Dorsolateral prefrontal cortex (tissue), 122 donors: ENCODE measurements at places on chromosomes 3 and 15. TPM values are rescaled to one million over a fixed set of nuclear protein-coding genes. Genes with fewer than 3 reads are reported as not detected.

SI gene
- total RNA-seq, result not detected

CFAP44 gene
- total RNA-seq, result 28.4 TPM

UTS2B gene
- 1.1 TPM for total RNA-seq

TF gene
- 2,024 TPM for total RNA-seq

GREM1 gene
- total RNA-seq, result 8.4 TPM

SPTBN5 gene
- 3.9 TPM for total RNA-seq

IMPG2 gene
- 0.74 TPM for total RNA-seq

ARHGEF26 gene
- total RNA-seq, result 13.7 TPM

GOLGA6D gene
- total RNA-seq, result 0.18 TPM

FHIT gene
- total RNA-seq, result 55.9 TPM

SLC12A1 gene
- total RNA-seq, result 2.6 TPM

C3orf49 gene
- not detected for total RNA-seq

PLSCR2 gene
- total RNA-seq, result not detected

LTK gene
- total RNA-seq, result 3.2 TPM

GRCh38 chr3:18648868-18649462 lies 223.8 kb upstream of the SATB1 start:
- no peak for DNase-seq

GRCh38 chr15:49953421-49953820 lies 165.6 kb downstream of the ATP8B4 start:
- no peak for DNase-seq

DNA sequence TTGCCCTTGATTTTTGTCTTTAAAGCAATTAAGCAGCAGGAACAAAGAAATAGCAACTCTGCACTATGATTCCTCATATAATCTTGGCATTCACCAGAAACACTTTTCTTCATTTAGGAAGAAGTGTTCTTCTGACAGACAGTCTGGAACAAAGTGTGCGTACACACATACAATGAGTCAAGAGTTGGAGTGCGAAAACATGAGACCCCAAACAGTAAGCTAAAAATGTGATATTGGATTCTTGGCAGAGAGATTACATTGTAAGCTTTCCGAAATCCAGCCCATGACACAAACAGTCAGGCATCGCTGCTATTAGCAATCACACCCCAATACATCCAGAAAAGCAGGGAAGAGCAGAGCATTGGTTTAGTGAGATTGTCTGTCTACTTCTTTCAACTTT lies 306.7 kb upstream of the TBC1D5 start:
- no peak for DNase-seq

- no peak for DNase-seq
These were observed 928.0 kb upstream of the ALCAM start for GRCh38 chr3:104438706-104439105.

DNA sequence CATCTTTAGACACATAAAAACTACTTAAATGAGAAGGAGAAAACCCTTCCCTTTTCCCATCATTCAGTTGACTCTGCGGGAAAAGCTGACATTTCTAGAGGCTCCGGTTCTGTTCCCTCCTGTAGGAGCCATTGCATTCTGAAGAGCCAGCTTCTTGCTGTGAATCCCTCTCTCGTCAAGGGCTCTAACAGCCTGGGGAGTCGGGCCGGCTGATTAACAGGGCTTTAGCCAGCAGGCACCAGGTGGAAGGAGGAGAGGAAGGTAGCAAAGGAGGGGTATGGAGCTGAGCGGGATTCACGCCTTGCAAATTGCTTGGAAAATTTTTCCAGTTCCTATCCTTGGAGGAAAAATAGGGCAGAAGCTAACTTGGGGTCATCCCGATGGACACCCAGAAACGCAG lies 108.3 kb upstream of the UBE2E1 start:
- no peak for DNase-seq

DNA sequence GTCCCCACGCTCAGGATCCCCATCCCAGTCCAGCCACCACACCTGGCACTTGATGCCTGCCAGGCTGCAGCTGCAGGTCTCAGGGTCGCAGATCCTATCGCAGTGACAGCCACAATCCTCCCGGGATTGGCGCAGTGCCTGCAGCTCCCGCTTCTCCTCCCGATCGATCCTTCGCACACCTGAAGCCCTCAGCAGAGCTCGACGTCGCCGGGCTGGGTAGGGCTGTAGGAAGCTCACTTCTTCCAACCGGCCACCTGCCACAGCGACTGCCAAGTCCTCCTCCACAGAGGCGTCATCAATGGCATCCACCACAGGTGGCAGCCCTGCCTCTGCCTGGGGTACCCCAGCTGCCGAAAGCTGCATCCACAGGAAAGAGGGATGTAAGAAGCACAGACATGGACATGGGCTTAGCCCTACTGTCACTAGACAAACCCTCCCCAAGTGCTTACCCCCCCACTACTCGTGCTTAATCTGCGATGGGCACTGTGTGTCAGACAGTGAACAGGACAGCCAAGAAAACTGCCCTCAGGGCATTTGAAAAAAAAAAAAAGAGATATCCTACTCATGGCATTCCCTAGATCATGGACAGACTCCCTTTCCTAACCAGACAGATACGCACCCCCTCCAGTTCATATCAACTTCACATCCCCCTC lies 9.2 kb downstream of the CSRNP1 start:
- DNase-seq, result no peak

GRCh38 chr3:58217209-58217811 lies 6.5 kb upstream of the DNASE1L3 start:
- peak; percentile 79 for DNase-seq

- DNase-seq, result no peak
These were observed 85.9 kb downstream of the AQP9 start for GRCh38 chr15:58224068-58224467.

GRCh38 chr3:35263477-35263876 lies 375.8 kb upstream of the ARPP21 start:
- no peak for DNase-seq

GRCh38 chr15:95304947-95305400 lies 1025.5 kb upstream of the NR2F2 start:
- DNase-seq, result no peak

DNA sequence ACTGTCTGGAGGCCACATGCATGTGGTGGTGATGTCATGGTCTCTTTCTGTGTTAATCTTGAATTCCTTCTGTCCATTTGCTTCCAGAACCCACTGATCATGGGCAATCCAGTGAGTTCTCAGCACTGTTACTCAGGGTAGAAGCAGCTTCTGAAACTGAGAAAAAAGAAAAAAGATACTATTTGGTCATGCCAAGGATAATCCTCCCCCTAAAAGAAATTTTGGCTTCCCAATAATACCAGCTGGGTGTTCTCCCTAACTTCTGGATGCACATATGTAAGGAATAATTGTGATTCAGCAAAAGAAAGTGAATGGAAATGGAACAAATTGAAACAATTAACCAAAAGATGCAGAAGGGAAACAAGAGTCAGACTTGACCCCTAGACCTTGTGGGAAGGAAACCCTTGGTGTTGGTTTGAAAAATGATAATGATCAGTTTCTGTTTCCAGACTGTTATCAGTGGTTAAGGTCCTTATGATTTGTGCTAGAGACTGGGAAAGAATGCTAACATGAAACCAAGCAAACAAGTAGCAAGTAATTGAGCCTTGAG lies 92.3 kb downstream of the RBMS3 start:
- DNase-seq, result no peak

DNA sequence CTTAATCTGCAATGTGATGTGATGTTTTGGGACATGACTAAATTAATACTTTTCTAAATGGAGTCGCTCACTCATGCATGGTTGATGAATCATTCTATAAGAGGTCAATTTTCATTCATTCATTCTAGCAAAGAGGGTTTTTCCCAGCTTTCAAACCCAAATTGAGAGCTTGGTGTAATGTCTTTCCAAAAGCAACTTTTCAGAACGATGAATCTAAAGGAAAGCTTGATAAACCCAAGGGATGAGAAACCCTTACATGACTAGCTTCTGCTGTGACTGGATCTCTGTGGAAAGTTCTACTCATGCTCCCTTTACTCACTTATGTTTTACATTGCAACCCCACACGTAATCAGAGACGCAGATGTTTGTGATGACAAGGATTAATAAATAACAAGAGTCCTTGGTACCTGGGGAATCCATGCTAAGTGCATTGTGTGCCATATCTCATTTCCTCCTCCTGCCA lies 47.7 kb downstream of the PDZRN3 start:
- DNase-seq, result no peak

- no peak for DNase-seq
These were observed 43.3 kb downstream of the ZNF106 start for GRCh38 chr15:42447599-42447998.

DNA sequence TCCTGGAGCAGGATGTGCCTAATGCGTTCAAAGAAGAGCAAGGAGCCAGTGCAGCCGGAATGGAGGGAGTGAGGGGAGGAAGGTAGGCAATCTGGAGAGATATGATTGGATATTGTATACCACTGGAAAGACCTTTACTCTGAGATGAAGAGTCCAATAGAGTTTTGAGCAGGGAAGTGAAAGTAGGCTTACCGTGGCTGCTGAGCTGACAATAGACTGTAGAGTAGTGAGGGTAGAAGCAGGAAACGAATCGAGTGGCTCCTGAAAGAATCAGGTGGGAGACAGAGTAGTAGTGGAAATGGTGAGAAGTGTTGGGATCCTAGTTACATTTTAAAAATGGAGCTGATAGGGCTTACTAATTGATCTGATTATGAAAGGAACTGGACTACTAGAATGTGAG lies 51.8 kb upstream of the NUDT16 start:
- DNase-seq, result no peak

- no peak for DNase-seq
These were observed 45.0 kb upstream of the TKT start for GRCh38 chr3:53300826-53301225.

- no peak for DNase-seq
These were observed 1.1 kb downstream of the GASK1A start for GRCh38 chr3:42980209-42980608.

DNA sequence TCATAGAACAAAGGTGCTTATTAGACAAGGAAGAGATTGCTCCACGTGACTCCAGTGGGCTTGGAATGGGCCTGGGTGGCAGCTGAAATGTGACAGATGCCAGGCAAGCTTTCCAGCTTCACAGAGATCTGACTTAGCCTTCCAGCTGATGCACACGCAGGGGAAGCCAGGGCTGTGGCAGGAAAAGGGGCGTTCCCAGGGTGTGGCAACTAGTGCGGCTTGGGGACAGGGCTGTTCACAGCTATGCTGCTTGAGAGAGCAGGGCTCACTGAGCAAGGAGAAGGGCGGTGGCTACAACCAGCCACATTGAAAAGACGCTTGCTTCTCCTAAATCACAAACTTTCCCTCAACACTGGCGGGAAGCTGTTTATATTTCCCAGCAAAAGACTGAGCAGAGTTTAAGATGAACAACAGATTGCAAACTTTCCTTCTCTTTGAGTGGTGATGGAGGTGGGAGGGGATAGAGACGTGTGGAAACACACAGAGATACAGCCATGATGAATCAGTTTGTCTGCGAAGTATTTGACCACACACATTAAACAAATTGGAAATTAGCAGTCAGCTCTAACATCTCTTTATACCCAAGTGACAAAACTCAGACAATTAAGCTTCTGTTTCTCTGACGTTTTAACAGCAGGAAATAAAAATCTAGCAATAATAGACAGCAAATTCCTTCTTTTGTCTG lies 127.5 kb downstream of the BDH1 start:
- no peak for DNase-seq

- no peak for DNase-seq
These were observed 561.9 kb upstream of the TGFBR2 start for GRCh38 chr3:30044515-30044914.

DNA sequence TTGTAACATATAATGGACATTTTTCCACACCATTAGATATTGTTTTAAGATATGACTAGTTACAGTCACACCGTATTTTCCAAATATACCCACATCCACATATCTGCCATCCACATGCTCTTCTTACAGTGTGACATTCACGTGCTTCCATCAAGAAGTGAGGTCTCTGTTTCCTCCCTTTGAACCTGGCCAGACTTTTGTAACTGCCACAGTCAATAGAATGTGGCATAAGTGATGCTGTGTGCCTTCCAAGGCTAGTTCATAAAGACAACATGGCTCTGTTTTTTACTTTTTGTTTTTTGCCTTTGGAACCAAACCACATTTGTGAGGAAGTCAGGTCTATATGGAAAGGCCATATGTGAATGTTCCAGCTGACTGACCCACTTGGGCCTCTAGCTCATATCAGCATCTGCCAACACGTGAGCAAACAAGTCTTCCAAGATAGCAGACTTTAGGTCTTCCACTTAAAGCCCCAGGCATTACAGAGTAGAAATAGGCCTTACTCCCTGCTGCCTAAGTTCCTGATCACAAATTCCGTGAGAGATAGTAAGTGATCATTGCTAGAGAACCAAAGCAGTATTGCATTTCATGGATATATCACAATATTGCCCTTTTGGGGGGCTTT lies 27.1 kb downstream of the EIF1B start:
- no peak for DNase-seq

DNA sequence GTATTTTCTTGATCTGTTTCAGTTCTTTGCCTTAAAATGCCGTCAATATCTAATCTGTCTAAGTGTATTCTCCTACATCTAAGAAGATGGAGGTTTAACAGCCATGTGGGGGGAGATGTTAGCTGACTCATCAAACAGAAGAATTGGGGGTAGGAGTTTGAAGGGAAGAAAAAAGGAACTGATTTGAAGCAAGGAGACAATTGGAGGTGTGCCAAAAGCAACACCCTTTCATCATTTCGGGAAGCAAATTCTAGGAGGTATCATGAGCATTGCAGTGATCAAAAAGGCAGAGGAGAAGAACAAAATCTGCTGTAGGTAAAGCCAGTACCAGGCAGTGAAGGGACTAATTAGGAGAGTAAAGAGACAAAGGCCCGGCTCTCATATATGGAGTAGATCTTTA lies 337.3 kb upstream of the TBC1D5 start:
- no peak for DNase-seq

DNA sequence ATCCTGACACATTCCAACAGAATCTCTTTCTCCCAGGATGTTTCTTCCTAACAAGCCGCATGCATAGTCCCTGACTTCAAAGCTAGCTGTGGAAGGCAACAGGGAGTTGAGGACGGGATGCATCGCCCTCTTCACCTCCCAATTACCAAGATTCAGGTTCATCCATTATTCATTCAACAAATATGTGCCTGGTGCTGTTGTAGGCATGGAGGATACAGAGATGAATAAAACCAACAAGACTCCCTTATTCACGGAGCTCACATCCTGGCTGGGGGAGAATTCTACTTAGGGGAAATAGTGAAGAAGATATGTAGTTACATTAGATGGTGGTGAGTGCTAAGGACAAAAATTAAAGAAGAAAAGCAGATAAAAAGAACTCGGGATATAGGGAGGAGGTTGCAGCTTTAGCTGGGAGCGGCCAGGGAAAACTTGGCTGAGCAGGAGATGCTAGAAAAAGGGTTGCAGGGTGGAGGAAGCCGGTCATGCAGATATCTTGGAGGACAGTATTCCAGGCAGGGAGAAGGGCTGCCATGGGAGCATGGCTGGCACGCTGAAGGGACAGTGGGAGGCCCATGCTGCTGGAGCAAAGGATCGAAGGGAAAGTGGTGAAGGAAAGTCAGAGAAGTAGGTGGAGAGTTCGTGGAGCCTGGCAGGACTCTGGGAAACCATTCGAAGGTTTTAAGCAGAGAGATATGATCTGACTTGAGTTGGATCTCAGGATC lies 5.0 kb downstream of the ITGB5 start:
- no peak for DNase-seq
